Placental epithelial cell (primary cell): ENCODE measurements at places on chromosomes 3 and 15. TPM values are rescaled to one million over a fixed set of nuclear protein-coding genes. Genes with fewer than 3 reads are reported as not detected.

Gene SI
- total RNA-seq: not detected in 2 replicates

Gene ACKR2
- 58.5 and 83.1 TPM in 2 replicates for total RNA-seq

Gene GOLGA6L9
- total RNA-seq: 0.76 and 1.2 TPM in 2 replicates

Gene CXCR6
- total RNA-seq: not detected in 2 replicates

Gene UTS2B
- 0.79 and 1.3 TPM in 2 replicates for total RNA-seq

Gene ASB14
- total RNA-seq: under 0.01 TPM in 1 of 2 replicates, not detected in the other

Gene PLA2G4D
- total RNA-seq: not detected in 2 replicates

Gene XCR1
- total RNA-seq: under 0.01 TPM in 1 of 2 replicates, not detected in the other

Gene BRPF1
- 18.5 and 18.8 TPM in 2 replicates for total RNA-seq

Gene RASL12
- not detected in 2 replicates for total RNA-seq

Gene RBMS3
- total RNA-seq: 43.2 and 70.2 TPM in 2 replicates

Gene CD96
- 0.39 TPM in 1 of 2 replicates, not detected in the other for total RNA-seq

Gene ZPLD1
- not detected in 2 replicates for total RNA-seq

Gene CCR8
- total RNA-seq: not detected in 2 replicates

Gene GABRG3
- total RNA-seq: not detected in 2 replicates

Gene FOXB1
- 0.11 and 0.39 TPM in 2 replicates for total RNA-seq

Gene CD200R1
- total RNA-seq: 0.39 and 2.5 TPM in 2 replicates

Gene COL6A6
- 0.11 and 0.39 TPM in 2 replicates for total RNA-seq

Gene ZNF860
- total RNA-seq: 4.3 and 7.3 TPM in 2 replicates

Gene TP63
- under 0.01 TPM in 1 of 2 replicates, not detected in the other for total RNA-seq

Gene SERPINI2
- total RNA-seq: not detected in 2 replicates

Gene TNNC1
- 2.2 and 3.5 TPM in 2 replicates for total RNA-seq

Gene CYP8B1
- not detected in 2 replicates for total RNA-seq
